ENCODE measurements at places on chromosomes 11 and 22.

DNA sequence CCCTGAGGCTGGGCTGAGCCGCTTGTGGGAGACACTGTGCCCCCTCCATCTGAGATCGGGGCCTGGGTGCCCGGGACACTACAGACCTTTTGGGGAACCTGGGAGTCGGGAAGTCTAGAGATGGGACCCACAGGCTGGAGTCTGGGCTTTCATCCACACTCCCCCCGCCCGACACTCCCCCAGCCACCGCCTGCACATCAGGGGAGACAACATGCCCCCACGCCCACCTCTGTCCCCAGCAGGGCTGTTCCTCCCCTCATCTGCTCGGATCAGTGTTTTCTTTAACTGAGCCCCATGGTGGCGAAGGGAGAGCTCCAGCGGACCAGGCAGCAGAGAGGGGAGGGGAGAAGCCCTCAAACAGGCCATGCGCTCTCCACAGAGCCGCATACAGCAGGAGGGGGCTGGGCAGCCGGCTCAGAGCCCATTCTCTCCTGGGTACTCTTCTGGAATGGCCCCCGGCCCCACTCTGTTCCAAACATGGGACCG, 174.7 kb downstream of the IGLL1 start:
- no peak for DNase-seq

DNA sequence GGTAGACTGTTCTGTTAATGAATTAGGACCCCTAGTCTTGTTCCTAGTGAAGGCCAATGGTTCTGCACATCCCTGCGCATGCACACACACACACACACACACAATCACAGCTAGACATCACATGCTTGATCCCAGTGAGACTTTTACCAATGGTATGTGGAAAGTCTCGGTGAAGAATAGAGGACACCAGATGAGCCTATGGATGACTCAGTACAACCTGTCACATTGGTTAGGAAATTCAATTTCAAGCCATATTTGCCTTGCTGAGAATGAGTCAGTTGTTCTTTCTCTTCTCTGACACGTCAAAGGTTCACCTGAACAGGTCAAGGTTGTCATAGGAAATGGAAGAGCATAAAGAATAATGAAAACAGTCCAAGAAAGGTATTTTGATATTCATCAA, 122.0 kb downstream of the SLC17A6 start:
- DNase-seq: no peak

- DNase-seq: no peak
Measured at GRCh38 chr22:25069758-25070481, 117.4 kb downstream of the KIAA1671 start.

DNA sequence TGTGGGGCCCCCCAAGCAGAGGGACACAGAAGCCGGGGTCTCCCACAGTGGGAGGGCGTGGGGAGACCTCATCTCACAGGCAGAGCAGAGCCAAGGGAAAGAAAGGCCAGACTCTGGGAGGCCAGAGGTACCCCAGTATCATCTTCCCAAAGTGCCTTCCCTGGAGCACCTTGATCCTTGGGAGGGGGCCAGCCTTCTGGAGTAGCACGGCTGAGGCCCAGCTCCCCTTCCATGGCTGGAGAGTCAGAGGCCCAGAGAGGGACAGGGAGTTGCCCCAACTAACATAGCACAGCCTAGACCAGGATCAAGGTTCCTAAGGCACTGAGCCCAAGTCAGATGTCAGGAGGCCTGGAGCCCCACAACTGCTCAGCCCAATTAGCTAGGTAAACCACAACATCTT, 50.6 kb downstream of the ELFN2 start:
- DNase-seq: no peak

GRCh38 chr11:62747475-62748160, 6.3 kb downstream of the ZBTB3 start:
- no peak for DNase-seq

- DNase-seq: no peak
Measured at GRCh38 chr11:105447936-105448702, 161.8 kb upstream of the GRIA4 start.

DNA sequence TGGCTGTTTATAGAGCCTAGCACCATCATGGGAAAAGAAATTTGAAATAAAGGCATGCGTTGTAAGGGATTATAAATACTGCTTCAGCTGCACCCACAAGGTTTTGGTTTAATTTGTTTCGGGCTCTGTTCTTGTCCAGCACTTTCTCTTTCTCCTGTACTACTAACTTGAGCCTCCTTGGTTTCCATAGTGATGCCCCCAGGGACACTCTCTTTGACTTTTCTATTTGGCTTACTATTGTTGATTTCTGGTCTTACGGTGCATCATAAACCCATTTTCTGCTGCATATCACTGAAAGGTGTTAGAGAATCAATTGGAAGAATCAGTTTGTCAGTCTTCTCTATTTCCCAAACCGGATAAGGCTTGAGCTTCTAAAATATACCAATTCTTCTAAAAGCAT, 1674.3 kb upstream of the RAG2 start:
- no peak for DNase-seq

DNA sequence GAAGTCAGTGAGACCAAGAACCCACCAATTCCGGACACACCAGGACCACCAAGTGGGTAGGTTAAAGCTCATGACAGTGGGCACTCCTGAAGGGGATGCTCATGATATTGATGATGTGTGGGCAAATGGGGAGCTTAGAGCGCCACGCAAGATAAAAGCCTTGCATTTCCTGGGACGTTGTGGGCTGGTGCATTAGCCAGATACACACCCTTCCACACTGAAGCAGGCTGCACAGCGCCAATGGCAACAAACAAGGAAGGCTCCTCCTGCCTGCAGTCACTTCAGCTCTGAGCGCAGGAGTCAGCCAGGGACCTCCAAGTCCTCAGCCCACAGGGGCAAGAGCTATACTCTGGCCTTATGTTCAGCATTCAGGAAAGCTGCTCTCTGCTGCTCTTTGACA, 20.6 kb downstream of the TMEM218 start:
- no peak for DNase-seq

GRCh38 chr22:36194971-36195370, 6.6 kb downstream of the APOL4 start:
- DNase-seq: no peak

- DNase-seq: no peak
Measured at GRCh38 chr22:46537946-46538813, 760 bp upstream of the CELSR1 start.

DNA sequence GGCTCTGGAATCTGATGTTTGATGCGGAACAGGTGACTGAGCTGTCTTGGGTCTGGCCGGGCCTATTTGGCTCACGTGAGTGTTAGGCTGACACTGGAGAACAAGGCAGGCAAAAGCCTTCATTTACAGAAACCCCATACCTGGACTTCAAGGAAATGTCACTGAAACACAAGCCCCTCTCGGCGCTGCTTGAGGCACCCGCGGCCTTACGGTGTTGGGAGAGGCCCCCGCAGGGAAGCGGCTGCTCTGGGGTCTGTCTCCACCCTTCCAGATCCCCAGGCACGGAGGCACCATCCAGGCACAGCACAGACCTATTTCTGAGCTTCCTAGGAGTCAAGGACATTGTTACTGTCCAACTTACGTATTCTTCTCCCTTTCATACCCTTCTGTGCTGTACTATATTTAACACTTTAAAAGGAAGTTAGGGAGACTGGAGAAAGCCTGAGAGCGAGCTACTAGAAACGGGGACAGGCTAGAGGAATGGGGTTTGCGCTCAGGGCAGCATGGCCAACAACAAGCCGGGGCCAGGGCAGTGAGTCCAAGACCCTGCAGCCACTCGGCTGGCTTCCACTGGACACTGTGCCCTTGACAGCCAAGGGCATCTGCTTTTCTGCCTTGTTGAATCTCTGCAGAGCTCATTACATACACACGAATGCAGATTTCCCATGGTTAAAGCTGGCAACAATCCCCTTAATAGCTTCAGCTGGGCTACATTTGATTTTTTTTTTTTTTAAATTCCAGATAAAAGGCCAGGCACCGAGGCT, 23.8 kb downstream of the DRD4 start:
- no peak for DNase-seq

DNA sequence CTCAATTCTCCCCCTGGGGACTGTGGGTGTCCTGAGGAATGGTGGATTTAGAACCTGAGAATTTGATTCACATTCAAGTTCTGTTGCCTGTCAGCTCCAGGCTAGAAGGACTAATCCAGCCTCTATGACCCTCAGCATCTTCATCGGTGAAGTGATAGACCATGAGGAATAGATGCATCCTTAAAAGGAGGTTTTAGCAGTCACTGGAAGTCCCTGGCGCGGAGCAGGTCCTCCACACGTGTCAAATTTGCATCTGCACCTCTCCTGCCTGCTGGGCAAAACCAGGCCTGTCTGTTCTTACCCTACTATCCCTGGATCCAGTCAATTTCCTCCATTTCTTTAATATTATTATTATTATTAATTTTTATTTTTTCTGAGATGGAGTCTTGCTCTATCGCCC, 808.4 kb downstream of the TBC1D22A start:
- DNase-seq: no peak

DNA sequence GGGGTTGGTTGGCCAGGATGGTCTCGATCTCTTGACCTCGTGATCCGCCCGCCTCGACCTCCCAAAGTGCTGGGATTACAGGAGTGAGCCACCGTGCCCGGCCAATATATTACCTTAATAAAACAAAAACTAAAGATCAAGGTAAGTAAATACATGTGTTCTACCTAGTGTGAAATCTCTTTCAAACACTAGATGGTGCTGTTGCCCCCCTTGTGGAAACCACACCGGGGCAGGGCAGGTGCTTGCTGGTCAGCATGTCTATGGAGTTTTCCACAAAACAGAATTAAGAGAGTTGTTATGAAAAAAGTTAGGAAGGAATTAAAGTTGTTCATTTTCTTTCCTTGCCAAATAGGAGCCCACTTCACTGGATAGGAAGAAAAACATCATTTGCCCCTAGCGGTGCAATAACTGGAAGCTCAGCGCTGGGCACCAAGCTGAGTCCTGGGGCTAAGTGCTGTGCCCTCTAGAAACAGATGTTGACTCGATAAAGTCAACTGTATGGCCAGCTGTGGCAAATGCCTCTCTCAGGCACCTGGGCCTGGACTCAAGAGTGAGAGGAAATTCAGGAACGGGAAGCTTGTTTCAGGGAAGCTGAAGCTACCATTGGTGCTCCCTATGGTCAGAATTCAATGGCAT, 6.3 kb upstream of the KCNJ5 start:
- peak; percentile 31 for DNase-seq

- no peak for DNase-seq
Measured at GRCh38 chr11:122024278-122024677, 91.7 kb downstream of the BLID start.

- DNase-seq: no peak
Measured at GRCh38 chr11:78763664-78764063, 189.0 kb upstream of the NARS2 start.

DNA sequence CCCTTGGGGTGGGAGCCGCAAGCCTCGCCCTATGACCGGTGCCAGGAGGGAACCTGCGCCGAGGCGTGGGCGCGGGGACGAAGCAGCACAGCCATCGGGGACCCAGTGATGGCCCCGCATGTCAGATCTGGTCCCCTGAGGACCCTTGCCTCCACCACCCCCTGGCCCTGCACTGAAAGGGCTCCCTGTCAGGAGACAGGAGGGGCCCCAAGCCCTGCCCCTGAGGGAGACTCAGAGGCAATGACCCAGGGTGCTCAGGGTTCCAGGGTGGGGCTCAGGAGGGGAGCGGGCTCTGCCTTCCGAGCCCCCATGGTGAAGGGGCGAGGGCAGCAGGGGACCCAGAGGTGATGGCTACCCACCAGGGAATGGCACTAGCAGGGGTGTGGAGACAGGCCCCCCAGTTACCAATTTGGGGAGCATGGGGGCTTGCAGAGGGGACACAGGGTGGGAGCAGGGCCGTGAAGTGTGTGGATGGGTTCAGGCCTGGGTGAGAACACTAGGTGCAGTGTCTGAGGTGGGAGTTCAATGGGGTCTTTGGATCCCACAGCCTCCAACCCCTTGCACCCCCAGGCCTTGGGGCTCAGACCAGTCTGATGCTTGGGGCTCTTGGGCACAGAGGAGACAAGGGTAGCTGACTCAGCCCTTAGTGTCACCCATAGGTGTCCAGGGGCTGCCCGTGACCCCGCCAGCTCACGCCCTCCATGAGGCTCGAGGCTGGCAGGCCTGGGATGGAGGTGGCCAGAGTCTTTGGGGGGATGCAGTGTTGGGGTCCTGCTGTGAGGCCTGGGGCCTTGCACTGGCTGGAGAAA, 499 bp downstream of the LRRC56 start:
- DNase-seq: no peak

- no peak for DNase-seq
Measured at GRCh38 chr11:111045407-111045803, 200.1 kb upstream of the POU2AF2 start.

DNA sequence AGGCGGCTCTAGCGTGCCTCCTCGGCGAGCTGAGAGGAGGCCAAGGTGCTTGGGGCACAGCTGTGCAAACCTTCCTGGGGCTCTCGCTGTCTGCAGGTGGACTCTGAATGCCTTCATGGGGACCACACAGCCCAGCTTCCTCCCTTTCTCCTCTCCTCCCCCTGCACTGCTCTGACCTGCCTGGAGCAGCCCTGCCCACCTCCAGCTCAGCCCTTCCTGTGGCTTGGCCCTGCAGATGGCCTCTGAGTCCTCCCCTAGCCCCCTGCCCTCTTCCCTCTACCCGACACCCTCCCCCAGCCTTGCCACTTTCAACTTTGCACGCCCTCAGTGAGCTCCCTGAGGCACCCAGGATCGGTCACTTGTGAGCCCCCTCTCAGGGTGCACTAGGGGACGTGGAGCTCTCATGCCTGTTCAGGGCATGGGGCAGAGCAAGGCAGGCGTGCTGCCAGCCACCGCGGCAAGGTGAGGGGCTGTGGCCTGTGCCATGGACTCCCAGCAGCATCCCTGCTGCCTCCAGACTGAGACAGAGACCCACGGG, 31.4 kb downstream of the PPM1F start:
- no peak for DNase-seq

GRCh38 chr11:96055706-96056387, 131.9 kb upstream of the MTMR2 start:
- no peak for DNase-seq

DNA sequence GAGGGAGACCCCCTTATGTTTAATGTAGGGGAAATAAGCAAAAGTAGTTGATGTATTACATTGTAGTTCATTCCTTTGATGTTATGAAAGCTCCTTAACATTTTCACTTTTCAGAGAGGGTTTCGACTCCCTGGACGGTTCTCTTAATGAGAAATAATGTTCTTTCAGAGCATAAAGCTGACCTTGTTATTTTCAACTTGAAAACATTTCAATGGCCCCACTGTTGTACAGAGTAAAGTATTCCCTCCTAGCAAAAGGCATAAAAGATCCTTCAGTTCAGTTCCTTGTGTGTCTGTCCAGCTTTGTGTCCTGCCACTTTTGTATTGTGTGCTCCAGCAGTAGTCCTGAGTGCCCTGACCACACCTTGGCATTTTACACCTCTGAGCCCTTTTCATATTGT, 63.9 kb downstream of the UVRAG start:
- no peak for DNase-seq

DNA sequence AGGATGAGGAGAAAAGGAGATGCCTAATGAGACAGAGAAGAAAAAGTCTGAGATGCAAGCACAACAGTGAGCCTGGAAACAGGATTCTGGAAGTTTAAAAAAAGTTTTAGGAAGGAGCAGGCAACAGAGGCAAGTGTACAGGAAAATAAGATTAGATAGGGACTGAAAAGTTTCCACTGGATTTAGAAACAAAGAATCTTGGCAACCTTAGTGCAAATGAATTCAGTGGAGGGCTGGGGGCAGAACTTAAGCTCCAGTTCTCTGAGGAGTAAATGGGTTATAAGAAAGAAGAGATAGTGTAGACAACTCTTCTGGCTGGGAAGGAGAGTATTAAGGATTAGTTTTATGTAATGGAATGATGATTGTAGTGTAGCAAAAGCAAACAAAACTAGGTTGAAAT, 628.8 kb upstream of the CCDC90B start:
- no peak for DNase-seq

Data from hematopoietic multipotent progenitor cell treated with erythropoietin and hydrocortisone succinate and interleukin-3 and kit ligand, for 15 days (in vitro differentiated cells).